ENCODE measurements at places on chromosomes 5 and 9. TPM values are rescaled to one million over a fixed set of nuclear protein-coding genes. Genes with fewer than 3 reads are reported as not detected.

The TMC1 gene
- 0.28 TPM for total RNA-seq

The BTNL9 gene
- total RNA-seq, result not detected

The LPAR1 gene
- total RNA-seq, result 82.0 TPM

The ZDHHC11B gene
- not detected for total RNA-seq

The PCDHA9 gene
- total RNA-seq, result under 0.01 TPM

The MOB3B gene
- total RNA-seq, result 0.30 TPM

The SREK1IP1 gene
- total RNA-seq, result 8.6 TPM

The POU5F2 gene
- total RNA-seq, result 1.2 TPM

The NUTM2F gene
- not detected for total RNA-seq

The GHR gene
- 3.2 TPM for total RNA-seq

The BOD1 gene
- 101 TPM for total RNA-seq

The LCN9 gene
- total RNA-seq, result not detected

The LARP1 gene
- 64.7 TPM for total RNA-seq

The LSM11 gene
- total RNA-seq, result 8.6 TPM

The INSL6 gene
- not detected for total RNA-seq

The KIAA0825 gene
- total RNA-seq, result 5.0 TPM

The CARTPT gene
- total RNA-seq, result not detected

The THBS4 gene
- total RNA-seq, result 0.30 TPM

Data from smooth muscle cell of the umbilical artery (primary cell).